Trophoblast cell (in vitro differentiated cells and primary cell): ENCODE measurements at places on chromosomes 5 and 9.

- H3K27me3 ChIP-seq: no peaks in the 10 kb centered on the region
- H3K36me3 ChIP-seq: no peaks in the 10 kb centered on the region
- no peak for DNase-seq
Observed at GRCh38 chr5:136420168-136420898, 55.0 kb upstream of the TRPC7 start.

GRCh38 chr5:6717687-6718086 lies 4.5 kb downstream of the TENT4A start:
- no peak for DNase-seq
- H3K4me3 ChIP-seq: no peak overlapping the region
- no peaks in the 10 kb centered on the region for H3K27me3 ChIP-seq
- peaks cover 26% of the 10 kb centered on the region for H3K36me3 ChIP-seq
- no peak overlapping the region for H3K27ac ChIP-seq
- peaks cover 13% of the 10 kb centered on the region for H3K4me1 ChIP-seq

GRCh38 chr5:153827397-153827796 lies 211.3 kb downstream of the FAM114A2 start:
- no peaks in the 10 kb centered on the region for H3K4me1 ChIP-seq
- no peaks in the 10 kb centered on the region for H3K27me3 ChIP-seq
- H3K36me3 ChIP-seq: no peaks in the 10 kb centered on the region
- no peak for DNase-seq
- no peak overlapping the region for H3K4me3 ChIP-seq
- no peak overlapping the region for H3K27ac ChIP-seq

DNA sequence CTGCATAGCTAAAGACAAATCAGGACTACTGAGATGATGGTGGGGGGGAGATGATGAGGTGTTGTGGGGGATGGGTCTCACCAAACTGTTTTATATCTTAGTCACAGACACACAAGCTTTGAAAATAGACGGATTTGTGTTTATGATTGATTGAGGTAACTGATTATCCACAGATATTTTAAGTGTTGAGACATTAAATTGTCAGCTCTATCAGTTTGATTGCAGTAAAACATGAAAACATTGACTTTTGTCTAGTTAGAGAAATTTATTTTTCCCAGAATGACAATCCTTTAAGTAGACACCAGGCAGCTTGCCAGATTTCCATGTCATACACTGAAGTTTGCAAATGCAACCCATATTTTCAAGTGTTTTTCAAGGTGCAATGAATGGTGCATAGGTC lies 149.8 kb downstream of the NR2F1-AS1 start:
- no peaks in the 10 kb centered on the region for H3K27me3 ChIP-seq
- H3K36me3 ChIP-seq: no peaks in the 10 kb centered on the region
- no peak for DNase-seq
- H3K4me1 ChIP-seq: no peaks in the 10 kb centered on the region
- H3K4me3 ChIP-seq: no peak overlapping the region

- no peaks in the 10 kb centered on the region for H3K27me3 ChIP-seq
- no peaks in the 10 kb centered on the region for H3K36me3 ChIP-seq
- no peaks in the 10 kb centered on the region for H3K4me1 ChIP-seq
- no peak overlapping the region for H3K4me3 ChIP-seq
- no peak for DNase-seq
- no peak overlapping the region for H3K27ac ChIP-seq
Observed at GRCh38 chr9:15243081-15243480, 63.9 kb downstream of the TTC39B start.

GRCh38 chr5:93186076-93186682 lies 394.8 kb downstream of the NR2F1-AS1 start:
- no peaks in the 10 kb centered on the region for H3K36me3 ChIP-seq
- no peak overlapping the region for H3K27ac ChIP-seq
- no peaks in the 10 kb centered on the region for H3K27me3 ChIP-seq
- no peak for DNase-seq
- no peak overlapping the region for H3K4me3 ChIP-seq
- H3K4me1 ChIP-seq: peaks cover 3% of the 10 kb centered on the region

GRCh38 chr9:80143899-80144298 lies 572.1 kb downstream of the TLE4 start:
- no peaks in the 10 kb centered on the region for H3K27me3 ChIP-seq
- no peaks in the 10 kb centered on the region for H3K36me3 ChIP-seq
- DNase-seq: no peak
- no peaks in the 10 kb centered on the region for H3K4me1 ChIP-seq

- no peaks in the 10 kb centered on the region for H3K36me3 ChIP-seq
- H3K4me3 ChIP-seq: no peak overlapping the region
- DNase-seq: no peak
- peaks cover 3% of the 10 kb centered on the region for H3K27me3 ChIP-seq
Observed at GRCh38 chr5:171615705-171616640, 169.6 kb upstream of the SMIM23 start.

- no peaks in the 10 kb centered on the region for H3K27me3 ChIP-seq
- H3K4me1 ChIP-seq: no peaks in the 10 kb centered on the region
- no peak overlapping the region for H3K27ac ChIP-seq
- peak; percentile 73 for DNase-seq
Observed at GRCh38 chr5:172999372-172999973, 15.9 kb downstream of the ATP6V0E1 start.
